NCI-H1092 treated with DMSO at 0.1 percent for 48 hours (cell line): ENCODE measurements at places on chromosomes 5 and 9.

DNA sequence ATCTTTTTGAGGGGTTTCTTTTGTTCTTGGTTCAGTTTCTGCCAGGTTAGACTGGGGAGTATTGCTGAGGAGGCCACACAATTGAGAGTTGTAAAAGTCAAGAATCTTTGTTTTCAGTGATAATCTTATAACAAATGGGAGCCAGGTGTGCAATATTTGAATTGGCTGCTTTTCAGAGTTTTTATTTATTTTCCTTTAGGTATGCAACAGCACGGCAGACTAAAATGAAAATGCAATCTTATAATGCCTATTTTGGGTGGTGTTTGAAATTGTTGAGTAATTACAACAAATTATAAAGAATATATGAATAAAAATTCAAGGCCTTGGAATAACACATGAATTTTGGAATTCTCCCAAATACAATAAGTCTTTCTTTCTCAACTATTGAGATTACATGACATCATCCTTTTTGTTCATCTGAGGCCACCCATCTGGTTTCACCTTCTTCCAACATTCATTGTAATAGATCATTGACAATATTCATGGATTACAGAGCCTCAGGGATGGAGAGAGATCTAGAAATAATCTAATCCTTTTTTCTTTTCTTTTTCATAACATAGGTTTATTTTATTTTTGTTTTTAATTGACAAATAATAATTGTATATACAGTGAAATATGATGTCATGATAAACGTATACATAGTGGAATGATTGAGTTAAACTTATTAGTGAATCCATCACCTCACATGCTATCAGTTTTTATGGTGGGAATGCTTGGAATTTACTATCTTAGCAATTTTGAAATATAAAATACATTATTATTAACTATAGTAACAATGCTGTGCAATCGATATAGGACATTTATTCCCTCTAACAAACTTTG, 1061.0 kb downstream of the NR2F1-AS1 start:
- DNase-seq: peak; percentile 61

GRCh38 chr9:127007638-127008037, 93.1 kb downstream of the RALGPS1 start:
- no peak for DNase-seq

DNA sequence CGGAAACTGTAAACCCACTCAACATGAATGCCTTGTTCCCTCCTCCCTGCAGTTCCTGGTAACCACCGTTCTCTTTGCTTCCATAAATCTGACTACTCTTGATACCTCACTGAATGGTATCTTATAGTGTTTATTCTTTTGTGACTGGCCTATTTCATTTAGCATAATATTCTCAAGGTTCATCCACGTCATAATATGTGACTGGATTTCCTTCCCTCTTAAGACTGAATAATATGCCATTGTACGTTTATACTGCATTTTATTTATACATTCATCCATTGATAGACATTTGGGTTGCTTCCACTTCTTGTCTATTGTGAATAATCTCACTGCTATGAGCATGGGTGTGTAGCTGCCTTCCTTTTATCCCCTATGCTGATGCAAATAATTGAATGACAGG, 253.3 kb upstream of the SMARCA2 start:
- no peak for DNase-seq

- DNase-seq: peak; percentile 38
These were observed 49.0 kb upstream of the ATG10 start for GRCh38 chr5:81922854-81923279.

DNA sequence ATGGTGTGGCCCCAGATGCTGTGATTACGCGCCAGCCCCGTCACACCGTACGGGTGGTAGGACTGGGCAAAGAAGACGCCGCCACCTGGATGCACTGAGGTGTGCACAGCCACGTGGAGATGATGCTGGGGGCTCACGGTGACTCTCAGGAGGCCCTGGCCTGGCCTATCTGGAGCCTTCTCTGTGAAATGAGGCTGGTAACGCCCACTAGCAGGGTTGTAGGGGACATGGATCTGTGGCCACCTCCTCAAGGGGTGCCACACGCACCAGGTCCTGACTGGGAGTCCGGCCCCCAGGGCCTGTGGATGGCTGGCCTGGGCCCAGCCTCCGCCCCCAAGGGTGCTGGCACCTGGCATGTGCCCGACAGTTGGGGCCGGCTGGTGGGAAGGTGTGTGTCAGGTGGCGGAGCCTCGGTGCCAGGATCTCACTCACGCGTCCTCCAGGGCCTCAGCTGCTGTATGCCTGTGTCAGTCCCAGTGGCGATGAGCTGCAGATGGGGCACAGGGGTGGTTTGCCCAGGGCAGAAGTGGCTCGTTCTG, 32.4 kb downstream of the NEK6 start:
- no peak for DNase-seq

- DNase-seq: peak; percentile 33
These were observed 7.7 kb downstream of the IL17B start for GRCh38 chr5:149371296-149371962.
